NCI-H446 (cell line): ENCODE measurements at places on chromosomes 6 and 20.
A peak's percentile ranks its signal among the peaks of the same experiment; 100 is the strongest.

DNA sequence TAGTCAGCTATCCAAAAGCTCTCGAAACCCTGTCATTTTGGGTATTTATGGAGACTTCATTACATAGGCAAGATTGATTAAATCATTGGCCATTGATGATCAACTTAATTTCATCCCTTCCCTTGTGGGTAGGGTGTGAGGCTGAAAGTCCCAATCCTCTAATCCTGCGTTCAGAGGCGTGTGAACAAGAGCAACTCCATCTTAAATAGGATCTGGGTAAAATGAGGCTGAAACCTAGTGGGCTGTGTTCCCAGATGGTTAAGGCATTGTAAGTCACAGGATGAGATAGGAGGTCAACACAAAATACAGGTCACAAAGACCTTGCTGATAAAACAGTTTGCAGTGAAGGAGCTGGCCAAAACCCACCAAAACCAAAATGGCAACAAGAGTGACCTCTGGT is 641.7 kb upstream of the GJE1 start:
- DNase-seq, result no peak

GRCh38 chr6:75230484-75231325 is 12.9 kb downstream of the COX7A2 start:
- peak; percentile 50 for DNase-seq

DNA sequence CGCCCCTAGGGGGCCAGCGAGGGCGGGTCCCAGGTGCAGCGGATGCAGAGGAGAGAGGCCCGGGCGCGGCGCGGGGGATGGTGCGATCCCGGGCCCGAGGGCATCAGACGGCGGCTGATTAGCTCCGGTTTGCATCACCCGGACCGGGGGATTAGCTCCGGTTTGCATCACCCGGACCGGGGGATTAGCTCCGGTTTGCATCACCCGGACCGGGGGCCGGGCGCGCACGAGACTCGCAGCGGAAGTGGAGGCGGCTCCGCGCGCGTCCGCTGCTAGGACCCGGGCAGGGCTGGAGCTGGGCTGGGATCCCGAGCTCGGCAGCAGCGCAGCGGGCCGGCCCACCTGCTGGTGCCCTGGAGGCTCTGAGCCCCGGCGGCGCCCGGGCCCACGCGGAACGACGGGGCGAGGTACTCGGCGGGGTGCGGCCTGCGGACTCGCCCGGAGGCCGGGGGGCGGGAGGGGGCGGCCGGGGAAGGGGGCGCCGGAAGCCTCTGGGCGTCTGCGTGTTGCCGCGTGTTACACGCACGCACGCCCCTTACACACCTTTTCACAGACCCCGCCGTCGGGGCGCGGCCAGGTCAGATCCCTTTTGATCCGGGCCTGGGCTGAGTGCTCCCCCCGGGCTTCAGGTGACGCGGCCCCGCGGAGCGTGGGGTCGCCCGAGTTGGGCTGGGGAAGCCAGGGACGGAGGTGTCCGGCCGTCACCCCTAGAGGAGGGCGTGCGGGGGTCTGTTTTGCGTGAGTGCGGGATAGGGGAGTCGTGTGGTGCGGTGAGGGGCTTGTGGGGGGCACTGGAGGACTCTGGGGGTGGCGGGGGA is 412 bp downstream of the TRIB3 start:
- DNase-seq, result peak; percentile 18

DNA sequence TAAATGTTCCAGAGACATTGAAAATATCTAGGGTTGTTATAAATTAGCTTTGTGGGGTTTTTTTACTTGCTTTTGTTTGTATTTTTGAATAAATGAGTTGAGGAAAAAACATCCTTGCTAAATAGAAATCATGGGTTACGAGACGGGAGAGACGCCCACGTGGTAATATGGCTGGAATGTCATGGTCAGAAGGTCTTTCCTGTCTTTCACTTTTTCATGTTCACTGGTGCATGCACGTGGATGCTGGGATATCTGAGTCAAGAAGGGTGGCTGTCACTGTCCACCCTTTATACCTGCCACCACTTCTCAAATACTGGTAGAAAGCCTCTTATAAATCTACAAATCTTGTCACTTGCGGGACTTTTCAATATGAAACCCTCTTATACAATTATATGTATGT is 258.7 kb upstream of the AGPAT4 start:
- DNase-seq, result no peak

- no peak for DNase-seq
Measured at GRCh38 chr20:60097285-60097684, 139.1 kb downstream of the CDH26 start.

DNA sequence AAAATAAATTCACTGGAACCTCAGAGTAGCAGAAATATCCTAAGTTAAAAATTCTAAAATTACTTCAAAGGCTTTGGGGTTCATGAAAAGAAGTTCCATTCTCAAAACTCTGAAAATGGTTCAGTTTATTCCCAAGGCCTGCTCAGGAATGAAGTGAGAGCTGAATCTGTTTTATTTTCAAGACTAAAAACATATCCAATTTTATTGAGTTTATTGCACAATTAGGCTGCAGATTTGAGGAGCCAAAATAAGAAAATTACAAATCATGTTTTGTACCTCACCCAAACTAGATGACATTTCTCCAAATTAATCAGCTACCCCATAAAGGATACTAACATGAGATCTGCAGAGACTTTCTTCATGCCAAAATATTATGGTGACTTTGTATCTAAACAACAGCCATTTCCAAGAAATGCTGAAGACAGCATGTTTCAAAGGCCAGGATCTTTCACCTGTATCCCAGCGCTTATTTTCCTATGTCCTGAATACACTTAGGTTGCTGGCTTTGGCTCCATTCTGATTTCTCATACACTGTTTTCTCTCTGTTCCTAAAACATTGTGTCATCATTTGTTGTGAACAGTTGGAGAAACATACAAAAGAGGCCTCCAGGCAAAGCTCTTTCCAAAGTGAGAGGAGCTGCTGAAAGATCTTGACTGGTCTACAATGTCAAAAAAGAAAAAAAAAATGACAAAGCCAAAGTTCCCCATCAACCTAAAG is 85.7 kb upstream of the F13A1 start:
- no peak for DNase-seq

DNA sequence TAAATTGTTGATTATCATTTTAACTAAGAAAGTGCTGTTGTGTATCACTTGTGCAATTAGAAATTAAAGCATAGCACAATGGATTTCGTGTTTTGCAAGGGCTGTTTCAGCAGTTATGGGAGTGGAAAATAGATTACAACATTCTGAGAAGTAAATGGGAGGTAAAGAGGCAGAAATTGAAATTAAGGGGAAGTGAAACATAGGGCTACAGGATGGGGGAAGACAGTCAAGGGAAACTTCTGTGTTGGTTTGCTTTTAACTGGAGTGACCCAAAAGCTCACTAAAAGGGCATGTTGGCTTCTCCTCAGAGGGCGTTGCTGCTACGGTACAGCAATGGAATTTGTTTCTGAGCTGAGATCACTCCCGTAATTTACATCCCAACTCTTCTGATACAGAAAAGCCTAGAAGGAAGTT is 147.5 kb downstream of the BCAS1 start:
- no peak for DNase-seq

DNA sequence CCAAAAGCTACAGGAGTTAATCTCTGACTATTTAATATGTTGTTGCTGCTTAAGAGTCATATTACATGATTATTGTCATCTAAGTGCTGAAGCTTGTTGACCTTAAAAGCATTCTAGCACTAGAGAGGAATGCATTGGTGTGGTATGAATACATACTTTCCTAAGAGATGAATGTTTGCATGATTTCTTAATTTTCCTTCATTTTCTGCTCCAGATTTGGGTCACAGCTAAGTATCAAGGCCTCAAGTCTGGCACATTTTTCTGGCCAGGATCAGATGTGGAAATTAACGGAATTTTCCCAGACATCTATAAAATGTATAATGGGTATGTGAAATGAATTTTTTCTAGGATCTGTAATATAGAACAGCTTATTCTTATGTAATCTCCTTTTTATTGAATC is 53.6 kb downstream of the ENPP1 start:
- no peak for DNase-seq

- DNase-seq, result no peak
Measured at GRCh38 chr6:17972978-17973622, 14.3 kb downstream of the KIF13A start.

DNA sequence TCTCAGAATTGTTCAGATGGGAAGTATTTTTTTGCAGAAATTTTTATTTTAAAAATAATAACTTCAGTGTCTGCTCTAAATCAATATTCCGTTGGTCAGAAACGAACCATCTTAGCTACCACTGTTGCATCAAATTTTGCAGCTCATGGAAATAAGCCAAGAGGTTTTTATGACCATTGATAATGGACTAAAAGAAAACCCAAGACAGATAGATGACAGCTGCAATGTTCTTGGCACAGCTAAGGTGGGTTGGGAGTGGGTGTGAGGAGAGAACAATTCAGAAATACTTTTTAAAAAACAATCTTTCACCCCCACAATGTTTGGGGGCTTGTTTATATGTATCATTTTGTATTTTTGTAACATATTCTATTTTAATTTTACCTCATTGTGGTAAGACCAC is 121.1 kb downstream of the PDE7B start:
- no peak for DNase-seq

- DNase-seq, result peak; percentile 60
Measured at GRCh38 chr6:17987697-17988421, 424 bp upstream of the KIF13A start.

- no peak for DNase-seq
Measured at GRCh38 chr6:109237077-109237985, 142.0 kb downstream of the CEP57L1 start.

GRCh38 chr6:116060572-116061283 is at the start of gene FRK:
FRK (minus strand) TSS chr6:116060891; CDS start chr6:116060311, 580 bp downstream.
- no peak for DNase-seq

DNA sequence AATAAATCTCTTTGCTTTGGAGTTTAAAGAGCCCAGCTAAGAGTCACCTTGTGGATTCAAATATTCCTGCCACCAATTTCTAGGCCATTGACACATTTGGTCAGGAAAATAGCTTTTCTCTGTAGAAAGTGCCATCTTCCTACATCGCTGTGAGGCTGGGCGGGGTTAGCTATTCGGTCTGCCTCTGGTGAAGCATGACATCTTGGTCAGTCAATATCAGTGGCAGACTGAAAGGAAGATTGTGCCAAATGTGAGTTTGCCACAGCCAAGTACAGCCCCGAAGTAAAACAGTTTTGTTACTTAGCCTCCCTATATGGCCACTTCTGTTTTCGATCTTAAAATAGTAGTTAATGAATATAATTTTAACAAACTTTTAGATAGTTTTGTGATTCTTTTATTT is 65.5 kb upstream of the FABP7 start:
- DNase-seq, result no peak

DNA sequence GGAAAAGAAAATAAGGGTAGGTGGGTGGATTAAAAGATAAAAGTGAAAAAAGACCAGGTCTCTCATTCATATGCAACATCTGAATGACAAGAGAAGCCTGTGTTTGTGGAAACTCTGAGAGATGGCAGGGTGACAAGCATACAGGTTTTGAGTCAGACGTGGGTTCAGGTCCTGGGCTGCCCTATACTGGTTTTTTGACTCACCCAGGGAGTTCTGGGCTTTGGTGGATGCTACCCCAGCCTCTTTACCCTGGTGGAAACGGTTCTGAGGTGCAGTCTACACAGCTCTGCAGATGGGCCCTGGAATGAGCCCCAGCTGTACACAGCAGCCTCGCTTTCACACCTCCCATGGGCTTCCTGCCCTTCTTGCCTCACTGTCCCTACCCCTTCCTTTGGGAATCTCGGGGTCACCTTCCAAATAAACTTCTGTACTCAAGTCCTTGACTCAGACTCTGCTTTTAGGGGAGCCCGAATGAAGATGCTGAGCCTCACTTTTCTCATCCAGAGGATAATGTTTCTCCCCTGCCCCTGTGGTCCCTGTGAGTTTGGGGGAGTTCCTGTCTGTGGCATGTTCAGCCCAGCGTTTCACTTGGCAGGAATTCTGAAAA is 77.7 kb upstream of the CLDN20 start:
- DNase-seq, result no peak

- no peak for DNase-seq
Measured at GRCh38 chr6:136887953-136888352, 34.1 kb upstream of the SLC35D3 start.

- no peak for DNase-seq
Measured at GRCh38 chr6:112821476-112821875, 474.3 kb downstream of the RFPL4B start.

GRCh38 chr20:49591217-49591865 is 23.4 kb upstream of the PTGIS start:
- no peak for DNase-seq

DNA sequence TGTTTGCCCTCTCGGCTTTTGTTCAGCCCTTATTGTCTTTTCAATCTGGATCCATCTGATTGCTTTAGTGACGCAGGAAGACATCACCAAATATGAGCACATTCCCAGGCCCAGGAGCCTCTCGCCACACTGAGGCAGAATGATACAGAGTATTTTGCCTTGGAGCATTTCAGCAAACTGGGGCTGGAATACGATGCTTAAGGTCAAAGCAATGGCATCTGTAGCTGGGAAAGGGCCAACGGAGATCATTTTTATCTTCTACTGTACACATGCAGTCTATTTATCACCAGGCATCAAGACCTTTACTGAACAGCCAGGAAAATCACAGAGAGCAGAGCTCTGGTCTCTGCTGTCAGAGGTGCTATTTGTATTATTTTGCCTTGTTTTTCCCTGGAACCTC is 655.3 kb downstream of the RNF144B start:
- DNase-seq, result no peak

DNA sequence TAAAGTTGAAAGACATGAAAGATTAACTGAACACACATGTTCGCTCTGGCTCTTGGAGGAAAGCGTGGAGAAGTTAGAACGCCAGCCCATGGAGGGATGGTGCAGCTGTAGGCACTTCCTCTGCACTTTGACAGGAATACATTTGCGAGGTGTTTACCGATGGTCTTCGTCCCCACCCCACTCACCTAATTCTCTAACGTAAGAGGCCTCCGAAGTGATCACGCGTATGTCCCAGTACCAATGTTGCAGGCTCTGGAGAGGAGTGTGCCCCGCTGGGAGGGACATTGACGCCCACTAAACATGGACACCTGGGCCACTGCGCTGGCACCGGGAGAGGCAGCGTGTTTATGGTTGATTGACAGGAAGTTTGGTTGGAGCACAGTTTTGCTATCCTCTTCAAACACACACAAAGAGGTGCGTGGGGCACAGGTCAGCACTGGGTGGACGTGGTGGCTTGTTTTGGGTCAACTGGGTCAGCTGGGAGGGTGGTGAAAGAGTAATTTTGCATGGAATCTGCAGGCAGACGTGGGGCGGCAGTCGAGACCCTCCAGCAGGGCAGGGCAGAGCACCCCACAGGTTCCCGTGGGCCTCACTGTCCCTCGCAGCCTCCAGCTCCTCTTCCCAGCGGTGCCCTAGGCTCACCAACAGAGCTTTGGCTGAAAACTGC is 110.1 kb downstream of the DLL1 start:
- no peak for DNase-seq

- DNase-seq, result no peak
Measured at GRCh38 chr6:41467061-41467460, 79.1 kb upstream of the FOXP4 start.
